ENCODE measurements at places on chromosomes 4 and X.

DNA sequence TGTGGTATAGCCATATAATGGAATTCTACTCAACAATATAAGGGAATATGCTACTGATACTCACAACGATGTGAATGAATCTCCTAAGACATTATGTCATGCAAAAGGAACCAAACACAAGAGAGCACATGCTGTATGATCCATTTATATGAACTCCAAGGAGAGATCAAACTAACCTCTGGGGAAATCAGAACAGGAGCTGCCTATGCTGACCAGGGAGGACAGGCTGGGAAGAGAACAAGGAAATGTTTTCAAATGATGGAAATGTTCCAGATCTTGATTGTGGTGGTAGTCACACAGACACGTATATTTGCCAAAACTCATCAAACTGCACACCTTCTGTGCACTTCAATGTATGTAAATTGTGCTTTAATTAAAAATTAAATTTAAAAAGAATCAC is 175.3 kb downstream of the BCOR start:
- H3K36me3 ChIP-seq, result no peaks in the 10 kb centered on the region
- H3K4me3 ChIP-seq, result no peak overlapping the region
- DNase-seq, result no peak
- no peaks in the 10 kb centered on the region for H3K4me1 ChIP-seq
- H3K27me3 ChIP-seq, result no peaks in the 10 kb centered on the region
- H3K27ac ChIP-seq, result no peak overlapping the region

DNA sequence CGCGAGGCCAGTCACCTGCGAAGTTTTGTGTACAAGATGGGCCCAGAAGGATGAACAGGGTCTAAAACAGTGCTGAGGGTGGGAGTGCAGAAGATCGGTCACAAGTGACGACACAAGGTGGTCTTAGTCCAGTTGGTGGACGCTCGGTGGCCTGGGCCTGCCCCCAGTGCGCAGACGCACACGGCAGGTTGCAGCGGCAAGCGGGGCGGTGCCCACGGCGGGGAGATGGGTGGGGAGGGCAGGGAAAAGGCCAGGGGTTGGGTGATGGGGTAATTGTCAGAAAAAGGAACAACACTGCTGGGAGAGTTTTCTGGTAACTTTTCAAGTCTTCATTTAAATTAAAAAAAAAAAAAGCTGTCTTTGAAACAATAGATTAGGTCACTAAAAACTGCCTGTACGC is 1.0 kb upstream of the PRDX4 start:
- no peaks in the 10 kb centered on the region for H3K27me3 ChIP-seq
- H3K36me3 ChIP-seq, result no peaks in the 10 kb centered on the region
- no peak overlapping the region for H3K4me3 ChIP-seq
- H3K27ac ChIP-seq, result no peak overlapping the region
- H3K4me1 ChIP-seq, result no peaks in the 10 kb centered on the region
- DNase-seq, result no peak

GRCh38 chr4:110120506-110120905 is 77.9 kb downstream of the ELOVL6 start:
- no peaks in the 10 kb centered on the region for H3K4me1 ChIP-seq
- no peak for DNase-seq
- no peak overlapping the region for H3K27ac ChIP-seq
- H3K27me3 ChIP-seq, result no peaks in the 10 kb centered on the region
- no peaks in the 10 kb centered on the region for H3K36me3 ChIP-seq

DNA sequence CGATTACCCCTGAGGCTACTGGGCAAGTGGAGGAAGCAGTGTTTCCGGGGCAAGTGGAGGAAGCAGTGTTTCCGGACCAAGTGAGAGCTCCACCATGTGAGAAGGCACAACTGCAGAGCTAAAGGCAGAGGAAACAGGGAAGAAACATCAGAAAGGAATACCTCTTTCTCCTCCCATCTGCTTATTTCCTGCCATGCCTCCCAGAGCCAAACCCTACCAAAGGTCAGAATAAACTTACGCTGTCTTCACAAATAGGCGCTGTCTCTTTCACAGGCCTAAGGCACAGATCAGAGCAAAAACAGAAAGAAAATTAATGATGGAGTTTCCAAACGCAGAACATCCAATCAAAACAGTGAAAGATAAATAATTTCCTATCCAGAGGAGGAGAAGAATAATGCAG is 153.0 kb downstream of the ATOH1 start:
- no peaks in the 10 kb centered on the region for H3K36me3 ChIP-seq
- no peak overlapping the region for H3K4me3 ChIP-seq
- DNase-seq, result no peak
- H3K27me3 ChIP-seq, result no peaks in the 10 kb centered on the region

DNA sequence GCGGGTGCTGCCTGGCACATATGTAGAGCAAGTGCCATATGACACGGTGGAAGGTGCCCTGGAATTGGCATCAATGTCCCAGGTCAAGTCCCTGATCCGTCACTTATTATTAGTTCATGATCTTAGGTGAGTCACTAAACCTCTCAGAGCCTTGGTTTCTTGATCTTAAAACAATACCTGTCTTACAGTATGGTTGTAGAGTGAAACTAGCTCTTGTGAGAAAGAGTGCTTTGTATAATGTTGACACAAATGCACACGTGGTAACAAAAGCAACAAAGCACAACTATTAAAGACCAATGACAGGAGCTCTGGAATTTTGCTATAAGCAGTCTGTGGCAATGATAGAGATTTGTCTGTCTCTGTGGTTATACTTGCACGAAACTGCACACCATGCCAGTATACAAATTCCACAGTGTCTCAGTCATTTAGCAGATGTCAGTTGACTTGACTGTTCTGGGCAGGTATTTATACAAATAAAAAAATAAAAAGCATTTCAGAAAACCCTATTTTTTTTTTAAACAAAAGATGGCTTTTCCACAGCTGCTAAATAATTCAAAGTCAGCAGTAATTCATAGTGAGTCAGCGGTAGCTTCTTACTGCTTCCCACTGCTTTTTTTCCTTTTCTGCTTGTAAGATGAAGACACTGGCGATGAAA is 19.7 kb upstream of the ACSL1 start:
- no peaks in the 10 kb centered on the region for H3K4me1 ChIP-seq
- no peaks in the 10 kb centered on the region for H3K36me3 ChIP-seq
- H3K27ac ChIP-seq, result no peak overlapping the region
- no peak for DNase-seq

- DNase-seq, result no peak
- H3K27ac ChIP-seq, result no peak overlapping the region
- H3K27me3 ChIP-seq, result no peaks in the 10 kb centered on the region
Measured at GRCh38 chrX:65610040-65610439, 57.4 kb upstream of the MSN start.

DNA sequence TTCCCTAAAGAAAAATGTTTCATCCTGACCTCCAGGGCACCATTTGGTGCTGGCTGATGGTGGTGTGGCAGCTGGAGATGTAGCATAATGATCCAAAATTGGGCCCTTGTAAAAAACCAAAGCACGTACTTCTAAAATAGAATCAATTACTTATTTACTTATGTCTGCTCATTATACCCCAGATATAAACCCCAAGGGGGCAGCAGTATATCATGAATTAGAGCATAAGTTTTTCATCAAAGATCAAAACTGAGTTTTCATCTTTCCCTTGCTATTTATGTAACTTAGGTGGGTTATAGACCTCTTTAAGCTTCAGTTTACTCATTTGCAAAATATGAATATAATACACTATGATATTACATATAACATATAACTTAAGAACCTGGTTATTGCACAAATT is 241.1 kb downstream of the TACR3 start:
- H3K36me3 ChIP-seq, result no peaks in the 10 kb centered on the region
- DNase-seq, result no peak

GRCh38 chrX:9651737-9652136 is 113.9 kb downstream of the GPR143 start:
- no peaks in the 10 kb centered on the region for H3K27me3 ChIP-seq
- DNase-seq, result no peak
- peaks cover 18% of the 10 kb centered on the region for H3K36me3 ChIP-seq

DNA sequence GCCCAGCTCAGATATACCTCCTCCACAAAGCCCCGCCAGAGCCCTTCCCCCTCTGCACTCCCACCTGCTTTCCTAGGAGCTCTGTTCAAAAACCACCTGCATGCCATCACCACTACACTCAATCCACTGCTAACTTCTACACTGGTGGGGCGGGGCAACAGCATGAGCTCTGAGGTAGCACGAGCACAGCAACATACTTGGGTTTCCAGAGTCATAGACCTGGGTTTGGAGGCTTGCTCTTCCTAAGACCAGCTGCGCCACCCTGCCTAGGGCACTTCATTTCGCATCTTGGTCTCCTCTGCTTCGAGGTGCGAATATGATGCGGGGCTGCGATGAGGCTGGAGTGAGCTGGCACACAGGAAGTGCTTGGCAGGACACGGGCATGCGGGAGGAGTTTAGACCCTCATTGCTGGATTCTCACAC is 3.6 kb downstream of the SASH3 start:
- H3K27me3 ChIP-seq, result no peaks in the 10 kb centered on the region
- H3K4me3 ChIP-seq, result peak overlapping the region; percentile 89
- DNase-seq, result no peak
- H3K27ac ChIP-seq, result peak overlapping the region; percentile 88
- peaks cover 29% of the 10 kb centered on the region for H3K36me3 ChIP-seq
- peaks cover 62% of the 10 kb centered on the region for H3K4me1 ChIP-seq

DNA sequence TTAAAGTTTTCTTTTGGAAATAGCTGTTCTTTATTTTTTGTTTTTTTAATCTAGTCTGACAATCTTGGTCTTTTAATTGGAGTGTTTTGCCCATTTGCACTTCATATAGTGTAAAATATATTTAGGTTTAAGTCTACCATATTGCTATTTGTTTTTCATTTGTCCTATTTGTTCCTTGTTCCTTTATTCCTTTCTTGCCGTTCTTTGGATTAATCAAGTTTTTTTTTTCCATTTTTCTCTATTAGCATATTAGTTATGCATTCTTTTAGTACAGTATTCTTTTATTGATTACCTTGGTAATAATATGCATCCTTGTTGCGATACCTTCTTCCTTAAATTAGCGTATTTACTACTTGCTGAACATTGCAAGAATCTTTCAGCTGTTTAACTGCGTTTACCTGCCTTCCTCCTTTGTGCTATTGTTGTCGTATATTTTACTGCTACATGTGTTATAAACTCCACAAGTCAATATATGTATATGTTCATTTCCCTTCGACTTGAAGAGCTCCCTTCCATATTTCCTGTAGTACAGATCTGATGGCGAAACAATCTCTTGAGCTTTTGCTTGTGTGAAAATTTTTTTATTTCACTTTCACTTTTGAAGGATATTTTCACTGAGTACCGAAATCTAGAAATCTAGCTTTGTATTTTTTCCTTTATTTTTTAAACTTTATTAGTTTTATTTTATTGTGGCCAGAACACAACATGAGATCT is 23.9 kb upstream of the RNF212 start:
- H3K27me3 ChIP-seq, result no peaks in the 10 kb centered on the region
- no peak overlapping the region for H3K27ac ChIP-seq
- H3K36me3 ChIP-seq, result no peaks in the 10 kb centered on the region
- no peak for DNase-seq
- no peak overlapping the region for H3K4me3 ChIP-seq
- peaks cover 7% of the 10 kb centered on the region for H3K4me1 ChIP-seq

GRCh38 chrX:123336666-123337065 is 152.6 kb downstream of the GRIA3 start:
- H3K4me1 ChIP-seq, result no peaks in the 10 kb centered on the region
- no peak overlapping the region for H3K4me3 ChIP-seq
- no peak for DNase-seq

- H3K36me3 ChIP-seq, result peaks cover 2% of the 10 kb centered on the region
- no peaks in the 10 kb centered on the region for H3K27me3 ChIP-seq
- no peak for DNase-seq
- H3K4me1 ChIP-seq, result no peaks in the 10 kb centered on the region
- no peak overlapping the region for H3K4me3 ChIP-seq
Measured at GRCh38 chr4:53997898-53998297, 66.5 kb downstream of the CHIC2 start.

DNA sequence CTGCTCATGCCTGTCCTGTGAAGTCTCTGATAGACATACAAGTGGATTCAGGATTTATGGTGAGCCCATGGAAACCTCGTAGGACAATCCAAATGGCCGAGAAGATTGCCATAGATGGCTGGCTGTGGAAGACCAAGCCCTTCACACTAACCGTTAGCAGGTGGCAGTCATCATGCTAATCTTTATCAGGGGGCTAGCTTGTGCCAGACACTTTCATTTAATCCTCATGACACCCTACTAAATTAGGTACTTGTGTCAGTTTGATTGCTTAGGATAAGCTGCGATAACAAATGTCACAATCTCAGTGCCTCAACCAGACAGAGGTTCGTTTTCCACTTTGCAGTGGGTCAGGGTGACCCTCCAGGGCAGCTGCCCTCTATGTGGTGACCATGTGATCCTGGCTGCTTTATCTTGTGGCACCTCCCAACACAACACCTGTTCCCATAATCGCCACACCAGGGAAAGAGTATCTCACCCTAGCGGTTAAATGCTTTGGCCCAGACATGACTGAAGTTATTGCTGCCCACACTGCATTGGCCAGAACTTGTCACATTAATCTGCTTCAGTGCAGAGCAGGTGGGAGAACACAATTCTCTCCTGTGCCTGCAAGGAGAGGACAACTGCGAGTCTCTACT is 60.8 kb downstream of the REPS2 start:
- peaks cover 2% of the 10 kb centered on the region for H3K27me3 ChIP-seq
- H3K36me3 ChIP-seq, result no peaks in the 10 kb centered on the region
- peaks cover 5% of the 10 kb centered on the region for H3K4me1 ChIP-seq
- H3K27ac ChIP-seq, result no peak overlapping the region
- no peak overlapping the region for H3K4me3 ChIP-seq
- DNase-seq, result no peak

GRCh38 chr4:163195247-163195765 is 28.6 kb upstream of the NAF1 start:
- no peak overlapping the region for H3K27ac ChIP-seq
- no peaks in the 10 kb centered on the region for H3K36me3 ChIP-seq
- no peak overlapping the region for H3K4me3 ChIP-seq
- no peaks in the 10 kb centered on the region for H3K27me3 ChIP-seq

DNA sequence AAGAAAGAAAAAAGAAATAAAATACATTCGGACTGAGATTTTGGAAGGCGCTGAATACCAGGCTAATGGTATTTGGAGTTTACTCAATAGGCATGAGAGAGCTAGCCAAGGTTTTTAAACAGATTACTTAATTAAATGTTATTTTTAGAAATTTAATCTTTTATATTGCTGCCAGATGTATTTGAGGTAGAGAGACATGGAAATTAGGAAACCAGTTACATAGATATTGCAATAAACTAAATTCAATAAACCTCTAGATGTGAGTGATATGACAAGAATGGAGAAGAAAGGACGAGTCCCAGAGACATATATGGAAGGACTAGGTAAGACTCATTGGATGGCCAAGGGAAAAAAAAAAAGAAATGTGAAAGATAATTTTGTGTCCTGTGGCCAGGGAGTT is 38.5 kb upstream of the IL13RA1 start:
- no peaks in the 10 kb centered on the region for H3K4me1 ChIP-seq
- peaks cover 2% of the 10 kb centered on the region for H3K36me3 ChIP-seq
- H3K27me3 ChIP-seq, result no peaks in the 10 kb centered on the region
- no peak for DNase-seq
- no peak overlapping the region for H3K4me3 ChIP-seq
- H3K27ac ChIP-seq, result no peak overlapping the region
